Stimulated activated CD8-positive, alpha-beta memory T cell treated with anti-CD3 and anti-CD28 coated beads, Interleukin-15, amount 100 ng/mL, for 4 hours (primary cell): ENCODE measurements at places on chromosomes 16 and 17.
A peak's percentile ranks its signal among the peaks of the same experiment; 100 is the strongest.

DNA sequence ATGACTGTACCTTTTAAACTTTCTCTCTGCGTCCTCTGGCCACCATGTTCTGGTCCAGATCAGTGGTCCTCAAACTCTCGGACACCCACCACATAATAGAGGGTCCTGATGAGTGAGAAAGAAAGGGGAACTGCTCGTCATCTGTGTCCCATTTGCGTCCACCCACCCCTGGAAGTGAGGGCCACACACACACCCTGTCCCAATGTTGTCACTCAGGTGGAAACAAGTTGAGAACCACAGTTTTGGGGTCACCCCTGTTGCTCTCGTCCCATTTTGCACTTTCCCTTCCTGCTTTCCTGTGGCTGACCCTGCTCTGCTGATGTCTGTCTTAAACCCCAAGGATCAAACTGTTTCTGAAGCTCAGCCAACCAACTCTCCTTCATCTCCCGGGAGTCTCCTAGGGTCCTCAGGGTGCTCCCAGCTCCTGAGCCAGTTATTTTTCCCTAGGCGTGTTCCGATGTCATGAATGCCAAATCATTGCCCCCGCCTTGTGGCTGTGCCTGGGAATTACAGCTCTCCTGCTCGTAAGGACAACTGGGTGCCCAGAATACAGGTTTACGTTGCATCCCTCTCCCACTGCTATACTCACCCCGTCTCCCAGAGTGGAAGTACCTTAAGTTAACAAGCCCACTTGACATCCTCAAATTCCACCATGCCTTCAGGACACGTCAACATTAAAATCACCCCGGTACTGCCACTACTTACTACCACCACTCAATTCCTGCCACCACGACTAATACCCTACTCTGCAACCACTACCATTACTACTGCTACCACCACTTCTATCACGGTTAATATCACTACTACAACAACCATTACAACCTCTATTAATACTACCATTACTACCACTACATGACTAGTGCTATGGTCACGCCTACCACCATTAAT lies 26.0 kb upstream of the HNF1B start:
- no peak for DNase-seq

DNA sequence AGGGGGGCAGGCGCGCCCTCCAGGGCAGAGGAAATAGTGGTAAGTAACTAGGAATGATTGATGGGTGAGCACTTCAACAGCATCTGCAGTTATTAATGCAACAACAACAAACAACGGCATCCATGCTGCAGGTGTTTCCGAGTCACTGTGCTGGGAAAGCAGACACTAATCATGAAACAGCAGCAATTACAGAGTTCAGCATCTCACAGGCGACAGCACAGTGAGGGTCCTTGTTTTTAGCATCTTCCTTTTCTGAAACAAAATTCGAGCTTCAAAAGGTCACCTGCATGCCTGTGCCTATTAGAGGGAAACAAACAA lies 191.9 kb downstream of the SLC39A11 start:
- no peak for DNase-seq

- DNase-seq: no peak
Observed at GRCh38 chr17:33121756-33122155, 130.1 kb downstream of the SPACA3 start.

DNA sequence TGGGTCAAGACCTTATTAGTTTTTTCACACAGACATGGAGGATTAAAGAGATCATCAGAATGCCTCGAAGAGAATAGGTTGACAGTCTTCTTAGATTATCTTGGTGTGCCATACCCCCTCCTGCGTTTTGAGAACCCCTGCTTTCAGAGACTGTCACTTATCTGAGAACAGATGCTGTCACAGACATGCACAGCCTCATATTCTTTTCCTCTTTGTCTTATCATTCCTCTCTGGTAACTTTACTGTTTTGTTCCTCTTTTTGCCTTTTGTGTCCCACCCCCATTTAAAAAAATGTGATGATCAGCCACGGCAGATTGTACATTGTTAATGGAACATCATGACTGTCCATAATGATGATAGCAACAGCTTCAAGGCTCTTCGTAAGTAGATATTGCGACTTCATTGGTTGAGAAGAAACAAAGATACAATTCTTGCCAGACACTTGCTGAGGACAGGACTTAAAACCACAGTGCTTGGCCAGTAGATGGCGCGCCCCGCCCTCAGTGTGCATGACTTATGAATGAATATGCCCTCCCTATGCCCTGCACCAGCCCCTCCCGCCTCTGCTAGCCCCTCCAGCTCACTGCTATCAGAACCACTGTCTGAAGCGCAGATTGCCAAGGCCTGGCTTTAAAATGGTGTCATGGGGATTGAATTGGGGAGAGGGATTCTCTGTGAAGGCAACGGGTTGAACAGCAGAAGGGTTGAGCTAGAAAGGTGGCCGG lies 2.6 kb upstream of the PITPNC1 start:
- DNase-seq: peak; percentile 64

DNA sequence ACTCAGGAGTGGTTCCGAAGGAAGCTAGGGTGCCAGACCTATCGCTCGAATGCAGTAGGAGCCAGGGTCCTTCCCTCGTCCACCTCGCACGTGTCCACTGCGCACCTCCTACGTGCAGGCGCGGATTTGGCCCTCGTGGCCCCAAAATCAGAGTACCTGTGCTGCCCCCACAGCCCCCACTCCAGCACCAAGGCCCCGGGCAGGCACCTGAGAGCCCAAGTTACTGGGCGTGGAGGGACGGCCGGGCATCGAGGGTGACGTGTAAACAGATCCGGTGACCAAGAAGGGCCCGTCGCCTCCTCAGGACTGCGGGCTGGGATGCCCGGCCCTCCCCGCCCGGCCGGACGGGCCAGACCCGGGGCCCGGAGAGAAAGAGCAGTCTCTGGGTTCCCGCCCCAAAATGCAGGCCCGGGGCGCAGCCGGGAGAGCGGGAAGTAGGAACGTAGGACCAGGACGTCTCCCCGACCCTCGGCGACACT lies 492 bp downstream of the SLC25A39 start:
- DNase-seq: no peak

- no peak for DNase-seq
Observed at GRCh38 chr17:44961921-44962350, 6.2 kb downstream of the C1QL1 start.

GRCh38 chr17:49190932-49191331 lies 19.4 kb downstream of the GNGT2 start:
- DNase-seq: no peak

DNA sequence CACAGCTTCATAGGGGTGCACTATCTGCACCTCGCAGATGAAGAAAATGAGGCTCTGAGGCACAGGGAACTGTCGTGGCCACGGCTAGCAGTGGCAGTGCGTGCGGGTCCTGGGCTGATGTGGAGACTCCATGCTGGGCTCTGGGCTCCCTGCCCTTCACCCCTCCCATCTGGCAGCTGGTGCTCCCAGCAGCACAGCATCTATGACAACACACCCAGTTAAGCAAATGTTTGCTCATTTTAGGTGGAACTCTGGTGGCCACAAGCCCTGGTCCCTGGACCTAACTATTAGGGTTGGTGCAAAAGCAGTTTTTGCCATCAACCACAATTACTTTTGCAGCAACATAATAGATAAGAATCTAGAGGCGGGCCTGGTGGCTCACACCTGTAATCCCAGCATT lies 30.9 kb downstream of the IFT140 start:
- no peak for DNase-seq

- DNase-seq: no peak
Observed at GRCh38 chr16:81238296-81239011, at the start of gene BCO1. Gene BCO1, plus strand, starts transcription at chr16:81238689. Its CDS starts 220 bp downstream, at chr16:81238909.

DNA sequence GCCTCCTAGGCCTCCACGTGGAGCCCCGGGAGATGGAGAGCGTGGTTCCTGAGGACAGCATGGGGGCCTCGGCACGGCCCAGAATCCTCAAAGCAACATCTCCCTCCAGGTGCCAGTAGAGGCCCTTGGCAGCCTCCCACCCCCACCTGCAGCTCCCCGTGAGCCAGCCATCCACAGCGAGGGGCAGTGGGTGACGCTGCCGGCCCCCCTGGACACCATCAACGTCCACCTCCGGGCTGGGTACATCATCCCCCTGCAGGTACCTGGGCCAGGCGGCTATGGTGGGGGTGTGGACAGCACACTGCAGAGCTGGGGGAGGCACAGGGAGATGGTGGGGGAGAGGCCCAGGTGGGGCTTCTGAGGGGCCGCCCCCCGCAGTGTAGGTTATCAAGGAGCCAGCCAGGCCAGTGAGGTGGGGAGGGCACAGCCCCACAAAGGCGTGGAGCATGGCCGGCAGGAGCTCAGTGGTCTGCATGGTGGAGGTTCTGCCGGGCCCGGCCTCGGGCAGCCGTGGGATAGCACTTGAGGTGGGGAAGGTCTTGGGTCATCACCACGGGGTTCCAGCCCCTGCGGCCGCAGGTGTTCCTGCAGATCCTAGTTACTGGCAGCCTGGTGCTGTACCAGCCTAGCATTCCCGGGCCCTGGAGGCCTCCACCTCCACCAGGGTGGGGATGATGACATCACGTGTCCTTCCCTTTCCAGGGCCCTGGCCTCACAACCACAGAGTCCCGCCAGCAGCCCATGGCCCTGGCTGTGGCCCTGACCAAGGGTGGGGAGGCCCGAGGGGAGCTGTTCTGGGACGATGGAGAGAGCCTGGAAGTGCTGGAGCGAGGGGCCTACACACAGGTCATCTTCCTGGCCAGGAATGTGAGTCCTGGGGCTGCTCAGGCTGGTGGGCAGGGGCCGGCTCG lies 16.4 kb downstream of the GAA start:
- DNase-seq: no peak
